Activated CD4-positive, alpha-beta T cell treated with anti-CD3 and anti-CD28 coated beads, Interleukin-2, amount 10 ng/mL, durations not matched to agents 7 days and 5 days (primary cell): ENCODE measurements at places on chromosomes 11 and 22.

GRCh38 chr11:116414357-116414880, 358.4 kb downstream of the BUD13 start:
- DNase-seq, result no peak

GRCh38 chr11:18384157-18384641, 10.2 kb upstream of the LDHA start:
- no peak for DNase-seq

- no peak for DNase-seq
Measured at GRCh38 chr11:130279989-130280388, 34.7 kb downstream of the ZBTB44 start.

DNA sequence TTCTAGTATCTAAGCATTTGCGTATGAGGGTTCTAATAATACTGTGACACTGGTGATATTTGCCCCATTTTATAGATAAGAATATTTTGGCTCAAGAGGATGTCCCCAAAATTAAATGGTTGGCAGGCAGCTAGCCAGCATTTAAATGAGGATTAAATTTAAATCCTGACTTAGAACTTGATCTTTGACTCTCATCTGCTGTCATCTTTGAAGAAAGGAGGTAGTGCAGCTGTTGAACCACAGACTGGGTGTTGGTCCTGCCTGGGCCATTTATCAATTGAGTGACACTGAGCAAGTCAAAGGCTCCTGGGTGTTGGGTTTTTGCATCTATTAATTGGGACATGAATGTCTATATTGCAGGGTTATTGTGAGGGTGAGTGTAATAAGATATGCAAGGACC, 112.3 kb downstream of the INSC start:
- DNase-seq, result no peak

DNA sequence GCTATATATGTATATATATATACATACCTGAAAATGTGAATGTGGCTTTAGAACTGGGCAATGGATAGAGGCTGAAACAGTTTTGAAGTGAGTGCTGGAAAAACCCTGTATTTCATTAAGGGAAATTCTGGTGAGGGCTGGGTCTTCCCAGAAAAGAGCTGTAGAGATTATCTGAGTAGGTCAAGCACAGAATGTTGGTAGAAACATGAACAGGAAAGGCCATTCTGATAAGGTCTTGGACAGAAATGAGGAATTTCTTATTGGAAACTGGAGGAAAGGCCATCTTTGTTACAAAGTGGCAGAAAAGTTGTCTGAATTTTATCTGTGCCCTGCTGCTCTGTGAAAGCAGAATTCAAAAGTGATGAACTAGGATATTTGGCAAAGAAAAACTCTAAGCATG, 25.4 kb downstream of the RTL6 start:
- no peak for DNase-seq

DNA sequence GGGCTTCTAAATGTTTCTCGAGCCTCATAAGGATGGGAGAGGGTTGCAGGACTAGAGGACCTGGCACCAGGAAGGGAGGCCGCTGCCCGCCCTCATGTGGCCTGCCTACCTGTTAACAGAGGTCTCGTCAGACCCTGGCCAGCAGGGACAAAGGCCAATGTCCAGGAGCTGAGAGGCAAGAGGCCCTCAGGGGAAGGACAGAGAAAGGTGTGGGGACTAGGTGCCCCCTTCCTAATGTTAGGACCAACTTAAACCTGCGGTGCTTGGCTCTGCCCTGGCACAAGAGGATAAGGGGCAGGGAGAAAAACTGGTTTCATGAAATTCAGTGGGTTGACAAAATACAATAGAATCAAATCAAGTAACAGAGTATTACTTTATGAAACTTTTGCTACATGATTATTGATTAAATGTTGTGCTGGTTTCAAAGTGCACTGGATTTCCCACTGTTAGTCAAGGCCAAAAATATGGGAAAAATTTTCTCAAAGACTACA, 20.0 kb upstream of the SYT12 start:
- DNase-seq, result no peak

DNA sequence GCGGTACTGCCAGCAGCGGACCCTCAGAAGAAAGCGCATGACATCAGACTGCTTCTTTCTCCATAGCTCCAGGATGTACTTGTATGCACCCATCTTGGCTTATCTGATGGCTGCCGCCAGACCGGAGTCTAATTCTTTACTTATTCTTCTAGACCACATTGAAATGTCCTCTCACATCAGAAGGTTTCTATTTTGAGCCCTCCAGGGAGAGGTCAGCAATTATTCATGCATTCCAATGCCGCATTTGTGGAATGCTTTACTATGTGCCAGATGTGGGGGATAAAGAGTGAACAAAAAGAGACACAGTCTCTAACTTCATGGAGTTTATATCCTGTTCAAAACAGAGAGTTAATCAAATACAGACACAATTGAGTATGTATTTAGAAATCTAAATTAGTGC, 230.1 kb downstream of the MIAT start:
- DNase-seq, result no peak

DNA sequence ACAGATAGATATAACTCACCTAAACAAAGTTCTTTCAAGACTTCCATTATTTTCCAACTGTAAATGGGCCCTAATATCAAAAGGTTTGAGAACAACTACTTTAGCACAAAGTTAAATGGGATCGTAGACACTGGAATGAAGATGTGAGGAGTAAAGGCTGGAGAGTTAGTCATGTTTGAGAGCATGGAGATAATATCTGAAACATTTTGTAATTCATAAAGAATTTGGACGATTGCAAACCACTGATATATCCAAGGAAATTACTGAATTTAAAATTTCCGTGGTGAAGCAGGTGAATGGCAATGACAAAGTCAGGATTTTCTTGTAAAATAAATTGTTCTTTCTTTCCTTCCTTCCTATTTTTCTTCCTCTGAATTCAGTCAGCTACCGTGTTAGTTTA, 564.9 kb downstream of the CNTN5 start:
- no peak for DNase-seq

GRCh38 chr11:68047437-68048290, 8.8 kb downstream of the TCIRG1 start:
- no peak for DNase-seq

DNA sequence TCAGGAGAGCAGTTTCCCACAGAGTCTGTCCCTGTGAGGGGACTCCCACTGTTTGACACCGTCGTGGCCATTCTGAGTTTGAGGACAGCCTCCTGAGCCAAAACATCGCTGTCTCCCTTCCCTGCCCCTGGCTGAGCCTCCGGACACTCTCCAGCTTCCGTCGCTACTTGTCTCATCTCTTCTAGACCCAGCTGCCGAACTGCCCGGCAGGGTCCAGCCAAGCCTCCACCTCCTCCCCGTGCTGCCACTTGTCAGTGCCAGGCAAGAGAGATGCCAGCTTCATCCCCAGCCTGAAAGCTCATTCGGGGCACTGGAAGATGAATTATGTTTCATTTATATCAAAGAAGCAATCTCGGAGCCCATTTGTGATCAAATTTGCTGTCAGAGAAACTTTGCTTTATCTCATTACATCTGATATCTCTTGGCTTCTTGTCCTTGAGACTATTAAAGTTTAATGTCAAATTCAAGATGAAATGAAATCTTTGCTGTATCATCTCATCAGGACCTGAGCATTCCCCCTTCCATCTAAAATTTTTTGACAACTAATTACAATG, 283.9 kb downstream of the BUD13 start:
- DNase-seq, result no peak

DNA sequence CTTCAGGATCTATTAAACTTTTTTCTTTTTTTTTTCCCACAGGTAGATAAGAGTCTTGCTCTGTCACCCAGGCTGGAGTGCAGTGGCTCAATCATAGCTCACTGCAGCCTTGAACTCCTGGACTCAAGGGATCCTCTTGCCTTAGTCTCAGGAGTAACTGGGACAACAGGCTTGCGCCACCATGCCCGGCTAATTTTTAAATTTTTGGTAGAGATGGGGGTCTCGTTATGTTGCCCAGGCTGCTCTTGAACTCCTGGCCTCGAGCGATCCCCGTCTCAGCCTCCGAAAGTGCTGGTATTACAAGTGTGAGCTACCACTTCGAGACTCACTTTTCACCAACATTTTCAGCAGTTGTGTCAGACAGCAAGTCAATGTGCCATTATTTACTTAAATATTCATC, 962 bp downstream of the SIRT3 start:
- no peak for DNase-seq

- DNase-seq, result no peak
Measured at GRCh38 chr11:88398791-88399570, 61.4 kb upstream of the CTSC start.

GRCh38 chr11:11806586-11806985, 35.2 kb upstream of the USP47 start:
- DNase-seq, result no peak

DNA sequence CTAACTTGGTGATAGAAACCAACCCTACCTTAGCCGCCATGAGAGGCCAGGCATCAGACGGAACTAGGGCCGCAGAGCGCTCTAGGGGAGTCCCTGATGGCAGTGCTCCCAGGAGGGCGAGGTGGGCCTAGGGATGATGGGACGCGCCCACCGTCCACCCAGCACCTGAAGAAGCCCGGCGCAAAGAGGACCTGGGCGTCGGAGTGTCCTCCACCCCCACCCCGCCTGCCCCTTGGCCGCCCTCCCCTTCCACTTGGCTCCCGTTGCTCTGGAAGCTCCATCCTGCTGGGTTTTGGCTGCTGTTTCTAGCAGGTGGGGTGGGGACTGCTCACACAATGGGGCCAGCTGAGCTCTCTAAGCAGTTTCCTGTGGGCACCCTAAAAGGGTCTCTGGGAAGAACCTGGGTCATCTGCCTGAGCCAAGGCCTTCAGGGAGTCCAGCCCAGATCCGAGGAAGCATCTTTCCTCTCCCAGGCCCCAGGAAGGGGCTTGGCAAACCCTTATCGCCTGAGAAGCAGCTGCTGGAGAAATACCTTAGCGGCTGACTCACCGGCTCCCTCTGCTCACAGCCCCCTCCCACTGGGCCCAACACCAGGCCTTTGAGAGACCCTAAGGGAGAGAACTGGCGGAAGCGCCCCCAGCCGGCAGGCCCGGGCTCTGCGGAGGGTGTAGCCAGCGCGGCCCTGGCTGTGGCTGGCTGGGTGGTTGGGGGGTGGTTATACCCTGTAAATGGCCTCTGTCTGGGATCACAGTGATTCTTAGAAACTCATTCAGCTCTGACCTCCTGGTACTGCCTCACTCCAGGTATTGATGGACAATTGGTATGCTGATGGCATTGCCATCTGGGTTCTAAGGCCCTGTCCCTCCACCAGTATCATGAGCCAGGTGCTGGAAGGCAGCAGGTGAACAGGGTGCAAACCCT, 19.3 kb downstream of the CREB3L1 start:
- no peak for DNase-seq

DNA sequence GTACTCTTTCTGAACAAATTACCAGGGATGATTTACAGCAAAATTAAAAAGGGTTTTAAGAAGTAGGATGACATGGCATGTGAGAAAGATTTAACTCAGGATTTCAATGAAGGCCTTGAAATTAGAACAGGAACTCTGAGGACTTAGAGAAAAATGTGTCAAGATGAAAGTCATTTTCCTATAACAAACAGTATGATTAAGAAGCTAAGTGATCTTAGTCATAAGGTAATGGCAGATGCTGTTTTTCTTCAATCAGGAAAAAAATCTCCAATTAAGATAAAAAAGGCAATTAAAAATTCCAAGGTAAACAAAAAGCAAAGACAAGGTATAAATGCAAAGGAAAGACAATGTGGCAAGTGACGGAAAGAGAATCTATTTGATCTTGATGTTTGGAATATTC, 73.5 kb downstream of the GAB2 start:
- DNase-seq, result no peak

GRCh38 chr11:107011977-107012376, 6.3 kb downstream of the GUCY1A2 start:
- no peak for DNase-seq

- no peak for DNase-seq
Measured at GRCh38 chr22:24471570-24471969, 23.6 kb upstream of the UPB1 start.

GRCh38 chr11:121037016-121037415, 13.1 kb downstream of the TBCEL start:
- no peak for DNase-seq

DNA sequence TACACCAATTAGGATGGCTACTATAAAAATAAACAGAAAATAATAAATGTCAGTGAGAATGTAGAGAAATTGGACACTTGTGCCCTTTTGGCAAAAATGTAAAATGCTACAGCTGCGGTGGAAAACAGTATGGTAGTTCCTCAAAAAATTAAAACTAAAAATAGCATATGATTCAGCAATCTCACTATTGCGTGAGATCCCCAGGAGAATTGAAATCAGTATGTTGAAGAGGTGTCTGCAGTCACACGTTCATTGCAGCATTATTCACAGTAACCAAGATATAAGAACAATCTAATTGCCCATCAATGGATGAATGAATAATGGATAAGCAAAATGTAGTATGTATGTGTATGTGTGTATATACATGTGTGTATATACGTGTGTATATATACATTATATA, 6.8 kb downstream of the OR52N2 start:
- DNase-seq, result no peak
